ENCODE measurements at places on chromosomes 7 and 10.
A peak's percentile ranks its signal among the peaks of the same experiment; 100 is the strongest.

GRCh38 chr7:88310956-88311674 lies 4.4 kb upstream of the STEAP4 start:
- no peak for DNase-seq

DNA sequence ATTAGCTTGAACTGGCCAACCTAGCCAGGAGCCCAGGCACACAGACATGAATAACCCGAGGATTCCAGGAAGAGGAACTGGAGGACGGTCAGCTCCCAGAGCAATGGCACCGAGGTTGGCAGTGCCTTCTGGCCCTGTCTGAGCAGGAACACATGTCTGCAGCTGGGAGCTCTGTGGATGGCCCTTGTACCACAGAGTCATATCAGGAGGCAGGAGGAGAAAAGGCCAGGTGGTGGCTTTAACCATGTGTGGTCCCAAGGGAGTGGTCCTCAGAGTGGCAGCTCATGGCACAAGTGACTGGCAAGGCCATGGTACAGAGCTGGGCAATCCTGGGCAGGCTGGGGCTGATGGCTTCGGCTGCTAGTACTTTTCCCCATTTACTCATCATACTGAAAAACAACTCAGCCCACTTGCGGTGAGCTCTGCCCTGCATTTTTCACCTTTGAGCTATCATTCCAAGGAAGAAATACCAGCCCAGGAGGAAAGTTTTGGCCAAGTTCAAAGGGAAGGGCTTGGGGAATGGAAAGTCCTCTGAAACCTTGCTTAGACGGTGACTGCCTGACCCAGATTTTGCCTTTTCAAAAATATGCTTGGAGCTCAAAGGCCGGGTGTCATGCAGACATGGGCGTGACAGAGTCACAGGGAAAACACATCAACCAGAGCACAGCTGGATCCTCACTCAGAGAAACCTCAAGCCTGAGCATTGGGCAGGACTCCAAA lies 25.7 kb upstream of the LOXL4 start:
- DNase-seq: no peak

- DNase-seq: peak; percentile 50
Measured at GRCh38 chr7:94907811-94908322, 473 bp downstream of the PPP1R9A start.

- no peak for DNase-seq
Measured at GRCh38 chr7:111082351-111082750, 8.6 kb upstream of the LRRN3 start.

- DNase-seq: no peak
Measured at GRCh38 chr10:29647478-29647877, 12.7 kb upstream of the SVIL start.

DNA sequence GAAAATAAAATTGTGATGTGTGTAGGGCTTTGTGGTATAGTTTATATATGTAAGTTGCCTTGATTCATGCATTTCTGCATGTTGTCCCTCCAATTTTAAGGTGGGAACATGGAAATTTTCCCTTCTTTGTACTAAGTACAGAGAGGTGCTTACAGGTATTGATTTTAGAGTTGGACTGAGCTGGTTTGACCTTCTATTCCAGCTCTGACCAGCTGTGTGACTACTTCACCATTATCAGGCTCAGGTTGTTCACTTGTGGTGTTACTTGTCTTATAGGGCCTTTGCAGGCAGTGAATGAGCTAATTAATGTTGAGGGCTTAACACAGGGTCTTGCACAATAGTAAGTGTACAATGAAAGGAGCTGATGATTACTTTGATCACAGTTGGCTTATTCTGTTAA lies 16.3 kb downstream of the ZNF804B start:
- DNase-seq: no peak

DNA sequence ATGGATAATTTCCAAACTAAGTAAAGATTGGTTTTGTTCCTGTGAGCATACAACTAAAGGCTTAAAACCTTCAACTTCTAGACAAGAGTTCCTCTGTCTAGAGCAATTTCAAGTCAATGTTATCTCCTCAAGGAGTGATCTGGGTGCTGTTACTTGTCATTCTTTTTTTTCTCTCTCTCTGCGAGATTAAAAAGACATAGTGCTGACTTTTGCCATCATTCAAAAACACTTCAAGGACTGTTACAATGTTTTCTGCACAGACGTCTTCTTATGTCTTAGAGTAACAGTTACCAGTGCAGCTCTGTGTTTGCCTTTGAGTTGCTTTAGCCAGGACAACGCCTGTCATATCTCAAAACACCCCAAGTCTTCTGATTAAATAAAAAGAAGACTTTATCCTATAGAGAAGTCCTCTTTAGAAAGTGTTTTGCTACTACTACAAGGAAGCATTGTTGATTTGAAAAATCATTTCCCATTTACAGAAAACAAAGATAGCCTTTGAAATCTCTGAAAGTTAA lies 263.5 kb upstream of the FERD3L start:
- no peak for DNase-seq

- no peak for DNase-seq
Measured at GRCh38 chr10:83927166-83927565, 212.1 kb upstream of the GHITM start.

DNA sequence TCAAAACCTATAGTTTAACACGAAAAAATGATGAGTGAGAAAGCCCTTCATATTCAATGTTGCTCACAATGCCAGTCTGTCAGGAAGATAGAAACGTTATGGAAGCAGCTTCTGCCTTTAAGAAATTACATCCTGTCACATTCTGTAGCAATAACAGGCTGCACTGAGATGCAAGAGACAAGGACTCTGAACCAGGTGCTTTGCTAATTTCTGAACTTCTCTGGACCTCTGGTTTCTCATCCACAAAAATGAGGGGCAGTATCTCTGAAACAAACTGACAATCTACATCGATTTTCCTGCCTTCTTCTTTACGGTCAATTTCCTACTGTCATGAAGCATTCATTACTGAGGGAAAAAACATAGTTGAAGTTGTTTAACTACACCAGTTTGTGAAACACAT lies 234.0 kb downstream of the SNX13 start:
- no peak for DNase-seq

DNA sequence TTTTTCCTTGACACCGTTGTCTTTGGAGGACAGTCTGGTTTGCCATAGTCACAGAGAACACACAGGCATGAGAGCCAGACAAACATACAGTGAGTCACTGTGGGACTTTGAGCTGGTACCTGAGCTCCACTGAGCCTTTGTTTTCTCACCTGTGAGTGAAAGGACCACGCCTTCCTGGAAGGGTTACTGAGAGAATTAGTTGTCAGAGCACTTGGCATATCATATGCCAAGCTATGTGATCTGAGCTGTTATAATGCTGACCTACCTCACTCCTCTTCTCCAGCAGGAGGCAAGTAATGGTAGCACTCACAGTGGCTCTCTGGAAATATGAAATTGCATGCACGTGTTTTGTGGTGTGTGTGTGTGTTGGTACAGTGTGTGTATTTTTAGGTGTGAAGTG lies 59.7 kb downstream of the CXCL12 start:
- DNase-seq: no peak

- DNase-seq: no peak
Measured at GRCh38 chr7:123999703-124000102, 33.2 kb downstream of the TMEM229A start.

- peak; percentile 2 for DNase-seq
Measured at GRCh38 chr10:47372726-47373125, 11.4 kb downstream of the ZNF488 start.

DNA sequence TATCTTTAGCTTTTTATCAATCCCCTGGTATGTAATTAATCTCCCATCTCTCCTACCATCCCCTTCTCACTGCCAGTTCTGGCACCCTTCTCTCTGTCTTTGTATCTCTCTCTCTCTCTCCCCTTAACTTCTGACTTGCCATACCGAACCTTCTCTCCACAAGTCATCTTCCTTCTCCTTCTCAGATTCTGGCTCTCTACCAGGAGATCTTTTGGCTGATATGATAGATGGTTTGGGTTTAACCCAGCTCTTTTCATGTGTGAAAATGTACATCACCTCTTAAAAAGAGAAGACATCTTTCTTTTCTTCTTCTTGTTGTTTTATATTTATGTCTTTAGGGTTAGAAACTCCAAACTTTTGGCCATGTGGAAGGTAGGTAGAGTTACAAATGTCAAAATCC lies 196.7 kb downstream of the HGF start:
- DNase-seq: no peak

DNA sequence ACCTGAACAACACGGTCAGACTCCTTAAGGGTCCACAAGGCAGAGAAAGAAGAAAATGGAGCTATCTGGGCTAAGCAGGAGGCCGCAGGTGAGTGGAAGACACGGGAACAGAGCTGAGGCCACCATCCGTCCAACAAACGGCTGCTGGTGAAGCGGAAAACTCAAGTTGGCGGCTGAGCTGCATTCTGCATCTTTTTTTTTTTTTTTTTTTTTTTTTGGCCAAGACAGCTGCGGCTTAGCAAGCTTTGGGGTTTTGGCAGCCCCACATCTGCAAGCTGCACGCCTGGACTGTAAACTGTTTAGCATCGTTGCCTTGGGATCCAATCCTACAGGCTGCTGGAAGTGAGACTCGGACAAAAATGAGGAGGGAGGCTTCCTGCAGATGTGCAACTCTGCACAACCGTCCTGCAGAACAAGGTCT lies 37.4 kb downstream of the RGS10 start:
- no peak for DNase-seq

DNA sequence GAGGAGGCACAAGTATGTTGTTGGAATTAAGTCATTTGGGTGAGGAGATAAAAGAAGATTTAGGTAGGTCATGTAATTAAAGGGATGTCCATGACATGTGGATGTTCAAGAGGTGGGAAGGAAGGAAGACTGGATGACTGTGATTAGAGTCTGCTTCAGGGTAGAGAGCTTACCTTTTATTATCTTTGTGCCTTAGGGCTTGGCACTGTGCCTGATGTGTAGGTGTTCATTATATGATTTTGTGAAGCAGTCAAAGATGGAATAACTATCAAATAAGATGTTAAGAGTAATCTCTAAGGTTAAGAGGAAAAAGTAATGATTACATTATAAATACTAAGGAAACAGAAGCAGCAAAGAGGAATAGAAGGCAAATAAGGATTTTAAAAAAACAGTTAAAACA lies 97.8 kb downstream of the CDK14 start:
- no peak for DNase-seq

GRCh38 chr10:130817046-130817624 lies 494.4 kb downstream of the TCERG1L start:
- DNase-seq: no peak

GRCh38 chr10:59970396-59971368 lies 64.3 kb upstream of the CCDC6 start:
- no peak for DNase-seq
